ENCODE measurements at places on chromosomes 2 and 18. TPM values are rescaled to one million over a fixed set of nuclear protein-coding genes. Genes with fewer than 3 reads are reported as not detected.

SEPTIN10 gene
- 99.4 TPM for polyA plus RNA-seq

GATA6 gene
- 1.4 TPM for polyA plus RNA-seq

CAD gene
- 11.9 TPM for polyA plus RNA-seq

DNA sequence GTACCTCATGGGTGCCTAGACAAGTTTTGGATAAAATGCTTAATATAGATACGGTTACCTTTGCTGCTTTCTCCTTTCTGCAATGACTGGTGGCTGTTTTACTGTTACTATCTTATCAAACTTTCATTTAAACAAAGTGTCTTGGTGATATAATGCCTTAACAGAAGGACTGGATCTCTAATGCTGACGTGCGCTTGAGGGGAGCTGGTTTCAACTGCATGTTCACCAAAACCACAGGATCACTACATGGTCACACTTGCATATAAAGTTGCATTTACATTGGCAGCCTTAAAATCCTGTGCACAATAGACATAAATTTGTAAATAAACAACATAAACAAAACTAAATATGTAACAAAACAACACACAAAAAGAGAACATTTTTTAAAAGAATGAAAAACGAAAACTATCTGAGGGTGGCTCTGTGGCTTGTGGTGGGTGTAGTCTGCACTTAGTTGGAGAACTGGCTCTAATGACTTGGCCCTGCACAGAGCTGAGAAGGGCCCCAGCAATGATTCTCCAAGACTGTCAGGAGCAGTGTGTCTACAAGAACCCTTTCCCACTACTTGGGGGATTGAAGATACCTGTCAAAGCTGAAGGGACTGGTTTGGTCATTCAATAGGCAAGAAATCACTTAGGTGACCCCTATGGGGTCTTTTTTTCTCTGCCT is 135.5 kb downstream of the UXS1 start:
- no peak for DNase-seq
